Colonic mucosa (tissue), 4 donors: ENCODE measurements at places on chromosomes 5 and 9. TPM values are rescaled to one million over a fixed set of nuclear protein-coding genes. Genes with fewer than 3 reads are reported as not detected.

- no peaks in the 10 kb centered on the region for H3K27me3 ChIP-seq
- H3K4me1 ChIP-seq: no peaks in the 10 kb centered on the region
- no peak overlapping the region for H3K4me3 ChIP-seq
- no peak for DNase-seq
- H3K27ac ChIP-seq: no peak overlapping the region
- no peaks in the 10 kb centered on the region for H3K36me3 ChIP-seq
These were observed 275.4 kb downstream of the EPB41L4A start for GRCh38 chr5:112143690-112144089.

GRCh38 chr5:151108566-151108965, 27.7 kb upstream of the TNIP1 start:
- H3K4me3 ChIP-seq: no peak overlapping the region
- no peaks in the 10 kb centered on the region for H3K27me3 ChIP-seq
- no peak for DNase-seq
- H3K27ac ChIP-seq: no peak overlapping the region

GRCh38 chr9:75063556-75064305, 24.2 kb downstream of the NMRK1 start:
- no peak overlapping the region for H3K27ac ChIP-seq
- no peaks in the 10 kb centered on the region for H3K4me1 ChIP-seq
- no peaks in the 10 kb centered on the region for H3K27me3 ChIP-seq
- no peak for DNase-seq
- H3K4me3 ChIP-seq: no peak overlapping the region

DNA sequence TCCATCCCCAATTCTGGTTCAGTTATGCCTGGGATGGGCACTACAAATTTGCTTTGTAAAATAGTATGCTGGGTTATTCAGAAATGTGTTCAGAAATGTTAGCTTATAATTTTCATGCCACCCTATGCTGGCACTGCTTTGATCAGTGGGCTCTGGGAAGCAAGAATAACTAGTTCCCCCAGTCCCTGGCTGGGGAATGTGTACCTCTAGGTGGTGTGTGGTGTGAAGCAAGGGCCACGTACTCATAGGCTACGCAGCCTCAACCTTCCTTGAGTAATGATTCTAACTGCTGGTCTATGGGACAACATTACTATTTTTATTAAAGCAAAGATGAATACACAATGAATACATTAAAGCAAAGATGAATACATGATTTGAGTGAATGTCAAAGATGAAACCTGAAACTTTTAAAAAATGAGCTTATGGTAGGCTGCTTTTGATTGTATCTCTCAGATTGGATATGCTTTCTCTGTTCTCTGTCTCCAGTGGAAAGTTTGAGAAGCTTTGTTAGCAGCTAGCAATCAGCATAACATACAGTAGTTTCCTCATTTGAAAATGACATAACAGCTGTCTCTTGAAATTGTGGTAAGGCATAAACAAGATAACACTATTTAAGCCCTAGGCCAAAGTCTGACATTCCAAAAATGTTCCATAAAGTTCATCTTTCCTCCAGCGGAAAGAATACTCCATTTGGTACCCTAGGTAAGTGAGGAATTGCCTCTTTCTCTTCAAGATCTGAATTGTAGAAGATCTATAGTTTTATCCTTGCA, 174.7 kb upstream of the NFIB start:
- no peak overlapping the region for H3K4me3 ChIP-seq
- no peak for DNase-seq
- no peaks in the 10 kb centered on the region for H3K36me3 ChIP-seq
- no peak overlapping the region for H3K27ac ChIP-seq
- H3K4me1 ChIP-seq: no peaks in the 10 kb centered on the region

GRCh38 chr5:65822710-65823109, 100.7 kb downstream of the NLN start:
- H3K27me3 ChIP-seq: no peaks in the 10 kb centered on the region
- H3K4me1 ChIP-seq: no peaks in the 10 kb centered on the region
- H3K4me3 ChIP-seq: no peak overlapping the region
- H3K27ac ChIP-seq: no peak overlapping the region

SLC6A3 gene
- total RNA-seq: not detected

DNA sequence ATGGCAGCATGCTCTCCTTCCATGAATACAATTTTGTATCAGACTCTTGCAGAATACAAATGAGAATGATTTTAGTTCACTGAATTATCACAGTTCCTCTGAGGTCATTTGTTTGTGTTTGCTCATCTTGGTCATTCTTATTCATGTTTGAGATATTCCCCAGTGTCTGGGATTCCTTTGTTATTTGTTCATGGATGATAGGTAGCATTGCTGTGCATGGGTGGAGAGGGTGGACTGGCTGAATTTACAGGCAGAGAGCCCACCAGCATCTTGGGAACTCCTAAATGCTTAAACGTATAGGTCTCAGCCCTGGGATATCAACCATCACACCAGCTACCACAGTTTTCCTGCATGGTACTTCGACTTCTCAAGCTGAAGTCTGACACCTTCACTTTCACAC, 459.8 kb downstream of the CCDC171 start:
- H3K27ac ChIP-seq: no peak overlapping the region
- no peak overlapping the region for H3K4me3 ChIP-seq
- H3K27me3 ChIP-seq: no peaks in the 10 kb centered on the region
- no peaks in the 10 kb centered on the region for H3K36me3 ChIP-seq
- no peak for DNase-seq

DNA sequence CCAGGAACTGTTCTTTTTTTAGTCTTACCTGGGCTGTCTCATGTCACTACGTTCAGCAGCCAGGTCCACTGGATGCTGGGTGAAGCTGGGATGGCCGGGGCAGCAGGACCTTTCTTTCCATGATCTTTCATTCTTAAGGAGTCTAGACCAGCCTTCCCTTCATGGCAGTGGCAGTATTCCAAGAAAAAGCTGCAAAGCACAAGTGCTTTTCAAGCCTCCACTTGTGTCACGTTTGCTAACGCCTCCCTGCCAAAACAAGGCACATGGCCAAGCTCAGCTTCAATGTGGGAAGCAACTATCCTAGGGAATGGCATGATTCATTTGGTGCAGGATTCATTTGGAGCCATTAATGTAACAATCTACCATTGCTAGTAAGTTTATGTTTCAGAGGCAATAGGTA, 94.8 kb downstream of the RCL1 start:
- no peak for DNase-seq
- H3K4me1 ChIP-seq: no peaks in the 10 kb centered on the region
- no peaks in the 10 kb centered on the region for H3K36me3 ChIP-seq
- no peak overlapping the region for H3K27ac ChIP-seq

GRCh38 chr9:91191411-91192380, 170.0 kb downstream of the AUH start:
- peak overlapping the region; percentile 98 for H3K27ac ChIP-seq
- peaks cover 6% of the 10 kb centered on the region for H3K4me1 ChIP-seq

TOR1B gene
- 60.8 TPM for total RNA-seq

DNA sequence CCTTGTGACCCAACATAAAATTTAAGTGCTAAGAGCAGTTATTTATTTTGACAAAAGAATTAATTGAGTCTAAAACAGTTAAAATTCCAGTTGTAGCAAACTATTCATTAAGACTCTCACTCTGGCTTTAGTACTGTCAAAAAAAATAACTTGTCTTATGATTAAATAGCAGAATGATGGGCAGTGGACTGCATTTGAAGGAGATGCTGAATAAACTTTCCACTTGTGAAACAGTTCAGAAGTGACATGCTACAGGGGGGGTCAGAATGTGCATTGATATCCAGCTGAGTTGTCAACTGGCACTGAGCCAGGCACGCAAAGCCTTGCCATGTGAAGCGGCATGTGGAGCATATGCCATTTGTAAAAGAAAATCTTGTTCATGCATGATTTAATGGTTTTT, 76.0 kb downstream of the FCHO2 start:
- no peaks in the 10 kb centered on the region for H3K4me1 ChIP-seq
- DNase-seq: no peak
- no peak overlapping the region for H3K4me3 ChIP-seq
- no peaks in the 10 kb centered on the region for H3K27me3 ChIP-seq
- H3K36me3 ChIP-seq: no peaks in the 10 kb centered on the region

DNA sequence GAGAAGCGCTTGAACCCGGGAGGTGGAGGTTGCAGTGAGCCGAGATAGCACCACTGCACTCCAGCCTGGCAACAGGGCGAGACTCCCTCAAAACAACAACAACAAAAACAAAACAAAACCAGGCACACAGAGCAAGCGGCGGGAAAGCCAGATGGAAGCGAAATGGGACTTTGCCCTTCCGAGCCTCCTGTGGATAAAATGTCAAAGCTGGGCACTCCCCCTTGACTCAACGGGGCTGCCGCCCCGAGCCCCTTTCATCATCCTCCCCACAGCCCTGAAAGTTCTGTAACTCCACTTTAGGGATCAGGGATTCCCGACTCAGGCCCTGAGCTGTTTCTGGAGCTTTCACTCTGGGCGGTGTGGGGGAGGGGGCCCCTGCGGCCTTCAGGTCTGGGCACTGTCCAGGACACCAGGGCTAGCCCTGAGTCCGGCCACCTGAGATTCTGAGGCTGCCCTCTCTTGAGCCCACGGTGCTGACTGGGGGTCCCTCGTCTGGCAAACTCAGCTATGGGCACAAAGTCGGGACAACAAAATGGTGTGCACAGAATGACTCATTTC, 30.6 kb upstream of the OBP2B start:
- H3K4me1 ChIP-seq: peaks cover 5% of the 10 kb centered on the region
- H3K27me3 ChIP-seq: no peaks in the 10 kb centered on the region
- H3K4me3 ChIP-seq: no peak overlapping the region
- H3K36me3 ChIP-seq: no peaks in the 10 kb centered on the region

GRCh38 chr9:133253268-133253667, 21.7 kb downstream of the ABO start:
- no peak overlapping the region for H3K4me3 ChIP-seq
- no peaks in the 10 kb centered on the region for H3K27me3 ChIP-seq
- H3K36me3 ChIP-seq: no peaks in the 10 kb centered on the region

GRCh38 chr5:151923866-151924476, 680 bp downstream of the GLRA1 start:
- no peak overlapping the region for H3K4me3 ChIP-seq
- no peaks in the 10 kb centered on the region for H3K4me1 ChIP-seq
- DNase-seq: no peak
- H3K27ac ChIP-seq: no peak overlapping the region
- H3K27me3 ChIP-seq: no peaks in the 10 kb centered on the region
- no peaks in the 10 kb centered on the region for H3K36me3 ChIP-seq

C5orf58 gene
- total RNA-seq: not detected

GRCh38 chr9:74413876-74414275, 83.3 kb upstream of the RORB start:
- no peaks in the 10 kb centered on the region for H3K27me3 ChIP-seq
- H3K4me3 ChIP-seq: no peak overlapping the region

DNA sequence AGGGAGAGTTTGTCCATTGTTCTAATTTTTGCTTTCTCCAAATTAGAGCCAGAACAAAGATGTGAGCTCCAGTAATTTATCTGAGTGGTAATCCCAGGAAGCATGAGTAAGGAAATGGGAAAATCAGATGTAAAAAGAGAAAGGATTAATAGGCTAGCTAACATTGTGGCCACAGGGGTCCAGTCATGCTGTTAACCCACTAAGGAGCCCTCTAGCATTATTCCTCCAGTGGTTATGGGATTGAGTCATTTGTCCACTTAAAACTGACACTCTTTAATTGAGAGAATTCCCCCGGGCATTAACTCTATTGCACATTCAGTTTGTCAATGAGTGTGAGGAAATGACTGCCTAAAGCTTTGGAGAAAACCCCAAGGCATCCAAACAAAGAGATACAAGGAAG, 700.3 kb upstream of the TYRP1 start:
- DNase-seq: no peak
- no peak overlapping the region for H3K27ac ChIP-seq

DNA sequence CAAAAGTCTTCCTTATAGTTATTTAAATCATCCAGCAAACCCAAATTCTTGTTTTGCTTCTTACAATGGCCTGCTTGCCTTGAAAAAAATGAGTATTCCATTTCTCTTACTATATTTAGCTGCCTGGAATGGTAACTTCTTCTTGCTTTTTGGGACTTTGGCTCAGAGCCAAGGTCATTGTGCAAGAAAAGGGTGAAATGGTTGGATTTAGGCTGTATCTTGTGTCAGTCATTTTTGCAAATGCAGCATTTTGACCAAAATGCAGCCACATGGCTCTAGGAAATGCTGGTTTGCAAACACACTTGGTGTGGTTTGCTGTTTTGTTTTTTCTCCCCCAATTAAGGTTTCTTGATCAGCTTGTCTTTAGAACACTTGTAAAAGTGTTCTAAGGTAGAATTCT, 133.3 kb upstream of the ELL2 start:
- H3K4me1 ChIP-seq: no peaks in the 10 kb centered on the region
- no peak overlapping the region for H3K4me3 ChIP-seq
- H3K27ac ChIP-seq: no peak overlapping the region
- H3K36me3 ChIP-seq: no peaks in the 10 kb centered on the region
- peak; percentile 30 for DNase-seq

DNA sequence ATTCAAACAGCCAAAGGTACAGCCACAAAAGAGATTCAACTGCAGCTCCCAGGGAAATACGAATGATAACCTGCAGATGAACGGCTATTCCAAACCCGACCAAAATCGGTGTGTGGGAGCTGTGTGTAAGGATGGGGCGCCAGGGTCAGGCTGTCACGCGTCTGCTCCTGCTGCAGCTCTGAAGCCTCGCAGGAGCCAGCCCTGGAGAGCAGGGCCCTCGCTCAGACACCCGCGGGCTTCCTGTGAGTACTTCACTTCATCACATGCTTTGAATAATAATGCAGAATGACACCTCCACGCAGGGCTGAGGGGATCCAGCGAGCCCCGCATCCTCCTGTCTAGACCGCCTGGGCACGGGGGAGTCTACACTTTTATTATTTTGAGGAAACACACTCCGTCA, 307.5 kb upstream of the IRX2 start:
- no peak for DNase-seq
- no peaks in the 10 kb centered on the region for H3K4me1 ChIP-seq
- no peak overlapping the region for H3K27ac ChIP-seq

- H3K27me3 ChIP-seq: no peaks in the 10 kb centered on the region
- H3K4me1 ChIP-seq: no peaks in the 10 kb centered on the region
- no peak overlapping the region for H3K4me3 ChIP-seq
These were observed 532.4 kb upstream of the ITGA1 start for GRCh38 chr5:52255308-52255707.

- H3K27ac ChIP-seq: peak within 1 kb of the TSS; percentile 85
- H3K36me3 ChIP-seq: no peaks in the 10 kb centered on the region
- H3K27me3 ChIP-seq: no peaks in the 10 kb centered on the region
- DNase-seq: peak; percentile 88
- H3K4me1 ChIP-seq: no peaks in the 10 kb centered on the region
These were observed at the start of gene AUH for GRCh38 chr9:91361291-91362050. Gene AUH (minus strand): TSS chr9:91361918. CDS start chr9:91361889, 29 bp downstream.

DNA sequence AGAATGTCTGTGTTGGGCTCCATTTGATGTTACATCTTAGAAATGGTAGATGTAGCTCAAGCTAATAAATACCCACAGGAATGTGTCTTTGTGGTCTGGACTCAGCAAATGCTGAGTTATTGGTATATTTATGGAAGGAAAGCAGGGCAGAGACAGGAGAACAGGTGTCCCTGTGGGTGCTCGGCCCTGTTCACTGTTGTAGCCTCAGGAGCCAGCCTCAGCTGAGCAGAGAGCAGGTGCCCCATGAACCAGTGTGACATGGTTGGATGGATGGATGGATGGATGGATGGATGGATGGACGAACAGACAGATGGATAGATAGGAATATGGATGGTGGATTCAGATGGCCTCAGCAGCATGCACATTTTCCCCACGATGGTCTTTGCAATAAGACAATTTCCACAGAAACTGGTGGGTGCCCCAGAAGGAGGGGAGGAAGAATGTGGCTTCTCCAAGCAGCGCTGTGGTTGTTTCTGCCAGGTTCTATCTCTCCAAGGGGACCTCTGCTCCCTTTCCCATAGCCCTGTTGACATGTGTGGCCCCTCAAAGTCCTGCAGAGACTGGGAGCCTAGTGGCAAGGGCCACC, 8.2 kb upstream of the IRF1 start:
- peak overlapping the region; percentile 91 for H3K27ac ChIP-seq
- H3K27me3 ChIP-seq: no peaks in the 10 kb centered on the region
- H3K4me3 ChIP-seq: no peak overlapping the region
- peak; percentile 17 for DNase-seq

C8G gene
- 11.9 TPM for total RNA-seq
